CD4-positive, alpha-beta T cell treated with Interleukin-4 for 4 hours (primary cell): ENCODE measurements at places on chromosomes 16 and 17.

DNA sequence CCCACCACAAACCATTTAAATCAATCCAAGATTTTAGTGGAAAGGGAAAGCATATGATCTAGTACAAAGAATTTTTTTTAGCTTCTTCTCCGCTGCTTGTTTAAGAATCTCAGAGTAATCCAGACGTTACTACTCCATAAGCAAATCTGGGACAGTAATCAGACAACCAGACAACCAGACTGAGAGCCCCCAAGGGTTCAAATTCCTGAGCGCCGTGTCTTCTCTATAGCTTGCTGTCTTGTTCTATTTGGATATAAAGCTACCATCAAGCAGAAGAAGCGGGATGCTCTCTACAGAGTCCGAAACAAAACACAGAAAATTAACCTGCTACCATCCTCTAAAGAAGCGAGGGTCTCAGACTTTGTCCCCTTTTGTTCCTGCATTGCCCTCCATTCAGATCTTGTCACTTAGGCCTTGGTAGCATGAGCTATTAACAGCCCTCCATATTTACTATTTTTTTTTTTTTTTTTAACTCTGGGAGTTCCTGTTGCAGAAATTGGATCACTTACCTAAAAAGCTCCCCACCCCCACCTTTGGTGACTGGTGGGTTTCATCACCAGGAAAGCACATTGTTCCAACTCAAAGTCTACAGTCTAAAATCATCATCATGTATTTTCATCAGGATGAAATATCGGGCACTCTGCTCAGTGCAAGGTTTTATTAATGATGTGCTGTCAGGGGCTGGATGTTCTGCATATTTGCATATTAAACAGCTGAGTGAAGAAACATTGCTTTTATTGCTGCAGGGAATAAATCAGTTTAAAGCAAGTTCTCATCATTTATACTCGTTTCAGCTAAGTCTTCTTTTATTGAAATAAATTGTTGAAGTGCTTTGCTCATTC, 576.7 kb downstream of the WWOX start:
- DNase-seq = no peak

DNA sequence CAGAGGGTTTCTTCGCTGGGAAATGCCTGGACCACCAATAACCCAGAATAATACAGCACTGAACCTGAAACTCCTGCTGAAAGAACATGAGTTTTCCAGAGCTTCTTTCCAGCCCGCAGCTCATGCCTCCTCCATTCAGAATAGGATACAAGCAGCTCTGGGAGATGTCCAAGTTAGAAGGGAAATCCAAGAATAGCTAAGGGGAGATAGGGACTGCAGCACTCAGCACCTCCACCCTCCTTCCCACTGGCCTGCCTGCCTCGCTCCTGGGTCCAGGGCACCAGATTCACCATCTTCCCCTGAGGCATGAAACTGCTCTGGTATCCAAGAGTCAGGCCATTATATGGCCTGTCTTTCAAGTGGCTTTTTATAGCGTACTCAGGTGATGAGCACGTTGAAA, 4.1 kb downstream of the KRT31 start:
- DNase-seq = no peak

DNA sequence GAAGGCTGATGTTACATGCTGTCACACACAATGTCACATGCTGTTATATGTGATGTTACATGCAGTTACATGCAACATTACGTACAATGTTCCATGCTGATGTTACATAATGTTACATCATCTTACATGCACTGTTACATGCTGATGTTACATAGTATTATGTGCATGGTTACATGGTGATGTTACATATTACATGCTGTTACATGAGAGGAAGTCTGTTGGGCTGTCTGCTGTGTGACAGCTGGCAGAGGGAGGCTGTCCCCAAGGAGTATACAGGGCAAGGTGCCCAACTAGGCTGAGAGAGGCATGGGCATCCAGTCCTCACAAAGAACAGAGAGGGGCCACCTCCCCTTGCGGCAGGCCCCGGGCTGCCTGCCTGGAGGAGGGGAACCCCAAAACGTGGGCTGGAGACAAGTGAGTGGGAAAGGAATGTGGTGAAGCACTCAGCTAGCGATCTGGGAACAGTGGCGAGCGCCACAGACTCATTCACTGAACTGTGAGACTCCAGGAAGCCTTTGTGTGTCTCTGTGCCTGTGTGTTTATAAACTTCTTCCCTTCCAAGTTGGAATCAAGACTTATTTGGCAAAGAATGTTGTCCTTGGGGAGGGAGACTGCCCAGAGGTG, 30.6 kb downstream of the TMEM92 start:
- DNase-seq = no peak

DNA sequence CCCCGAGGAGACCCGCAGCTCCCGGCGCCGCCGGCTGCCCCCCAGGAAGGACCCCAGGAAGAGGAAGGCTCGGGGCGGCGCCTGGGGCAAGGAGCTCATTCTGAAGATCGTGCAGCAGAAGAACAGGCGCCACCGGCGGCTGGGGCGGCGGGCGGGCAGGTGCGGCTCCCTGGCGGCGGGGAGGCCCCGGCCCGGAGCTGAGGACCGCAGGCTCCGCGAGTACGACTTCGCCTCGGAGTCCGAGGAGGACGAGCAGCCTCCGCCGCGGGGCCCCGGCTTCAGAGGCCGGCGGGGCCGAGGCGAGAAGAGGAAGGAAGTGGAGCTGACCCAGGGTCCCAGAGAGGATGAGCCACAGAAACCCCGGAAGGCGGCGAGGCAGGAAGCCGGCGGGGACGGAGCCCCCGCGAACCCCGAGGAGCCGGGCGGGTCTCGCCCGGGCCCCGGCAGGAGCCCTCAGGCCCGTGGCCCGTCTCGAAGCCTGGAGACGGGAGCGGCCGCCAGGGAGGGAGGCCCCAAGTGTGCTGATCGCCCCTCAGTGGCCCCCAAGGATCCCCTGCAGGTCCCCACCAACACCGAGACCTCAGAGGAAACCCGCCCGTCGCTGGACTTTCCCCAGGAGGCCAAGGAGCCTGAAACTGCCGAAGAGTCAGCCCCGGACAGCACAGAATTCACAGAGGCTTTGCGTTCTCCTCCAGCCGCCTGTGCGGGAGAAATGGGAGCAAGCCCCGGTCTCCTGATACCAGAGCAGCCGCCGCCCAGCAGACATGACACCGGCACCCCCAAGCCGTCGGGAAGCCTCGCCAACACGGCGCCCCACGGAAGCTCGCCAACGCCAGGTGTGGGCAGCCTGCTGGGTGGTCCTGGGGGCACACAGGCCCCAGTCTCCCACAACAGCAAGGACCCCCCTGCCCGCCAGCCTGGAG, 22.3 kb upstream of the ZFPM1 start:
- no peak for DNase-seq

- no peak for DNase-seq
Measured at GRCh38 chr17:63647065-63647725, 25.0 kb downstream of the MAP3K3 start.

DNA sequence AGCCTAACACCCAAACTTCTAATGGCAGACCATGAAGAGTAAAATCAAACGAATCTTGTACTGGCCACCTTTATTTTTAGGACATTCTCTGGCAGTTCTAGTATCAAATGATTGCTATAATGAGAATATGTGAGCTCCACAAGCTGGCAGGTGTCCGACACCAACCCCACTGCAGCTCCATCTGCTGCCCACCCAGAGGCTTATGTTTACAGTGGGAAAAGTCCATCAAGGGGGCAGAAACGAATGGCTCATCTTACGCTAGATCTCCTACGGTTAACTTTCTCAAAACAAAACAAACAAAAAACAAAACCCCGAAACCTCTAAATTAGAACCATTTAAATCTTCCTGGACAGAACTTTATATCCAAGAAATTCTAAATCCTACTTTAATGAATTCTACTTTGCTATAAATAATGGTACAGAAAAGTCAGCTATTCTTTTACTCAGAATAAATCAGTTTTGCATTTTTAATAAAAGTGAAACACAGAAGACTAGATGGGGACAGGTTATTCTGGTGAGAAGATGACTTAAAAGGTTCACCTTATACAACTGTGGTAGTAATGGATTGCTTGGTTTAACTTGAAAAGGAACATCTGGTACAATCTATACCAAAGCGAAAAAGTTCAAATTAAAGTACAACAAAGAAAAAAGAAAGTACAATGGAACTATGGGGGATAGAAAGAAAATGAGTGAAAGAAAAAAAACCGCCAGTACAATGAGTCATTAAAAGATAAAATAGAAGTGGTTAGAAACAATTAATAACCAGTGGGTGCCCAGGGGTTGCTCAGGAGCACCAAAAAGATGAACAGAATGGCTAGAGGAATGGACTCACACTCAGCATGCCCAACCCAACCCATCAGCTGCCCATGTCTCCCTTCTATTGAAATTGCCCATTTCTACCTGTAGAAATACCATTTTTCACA, 40.2 kb downstream of the GRB2 start:
- DNase-seq = no peak

GRCh38 chr17:61519754-61520440, 67.7 kb downstream of the TBX4 start:
- no peak for DNase-seq

DNA sequence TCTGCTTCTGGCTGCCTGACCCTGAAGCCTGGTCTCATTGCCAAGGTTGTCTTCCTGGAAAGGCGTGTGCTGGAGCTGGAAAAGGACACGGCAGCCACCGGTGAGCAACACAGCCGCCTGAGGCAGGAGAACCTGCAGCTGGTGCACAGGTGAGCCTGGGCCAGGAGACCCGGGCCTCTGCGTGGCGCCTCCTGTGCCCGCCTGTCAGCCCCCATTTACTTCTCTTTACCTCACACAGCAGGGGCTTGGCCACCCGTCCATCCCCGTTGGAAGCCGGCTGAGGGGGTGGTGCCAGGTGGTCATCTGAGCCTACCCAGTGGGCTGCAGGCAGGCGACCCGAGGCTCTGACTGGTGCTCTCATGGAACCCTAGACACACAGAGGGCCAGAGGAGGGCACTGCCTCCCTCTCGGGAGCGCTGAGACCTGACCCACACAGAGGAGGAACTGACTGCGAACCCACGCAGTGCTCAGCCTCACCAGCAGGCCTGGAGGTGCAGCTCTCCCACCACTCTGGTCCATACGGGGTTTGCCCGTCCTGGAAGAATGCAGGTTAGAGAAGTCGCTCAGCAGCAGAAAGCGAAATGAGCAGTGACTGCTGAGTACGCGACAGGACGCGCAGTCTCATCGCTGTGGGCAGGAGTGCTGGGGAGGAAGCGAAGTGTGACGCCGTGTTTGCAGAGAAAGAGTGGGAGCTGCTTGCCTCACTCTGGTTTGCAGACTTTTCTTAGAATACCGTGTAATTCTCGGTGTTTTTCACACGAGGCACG, 21.9 kb upstream of the CAPN15 start:
- no peak for DNase-seq

DNA sequence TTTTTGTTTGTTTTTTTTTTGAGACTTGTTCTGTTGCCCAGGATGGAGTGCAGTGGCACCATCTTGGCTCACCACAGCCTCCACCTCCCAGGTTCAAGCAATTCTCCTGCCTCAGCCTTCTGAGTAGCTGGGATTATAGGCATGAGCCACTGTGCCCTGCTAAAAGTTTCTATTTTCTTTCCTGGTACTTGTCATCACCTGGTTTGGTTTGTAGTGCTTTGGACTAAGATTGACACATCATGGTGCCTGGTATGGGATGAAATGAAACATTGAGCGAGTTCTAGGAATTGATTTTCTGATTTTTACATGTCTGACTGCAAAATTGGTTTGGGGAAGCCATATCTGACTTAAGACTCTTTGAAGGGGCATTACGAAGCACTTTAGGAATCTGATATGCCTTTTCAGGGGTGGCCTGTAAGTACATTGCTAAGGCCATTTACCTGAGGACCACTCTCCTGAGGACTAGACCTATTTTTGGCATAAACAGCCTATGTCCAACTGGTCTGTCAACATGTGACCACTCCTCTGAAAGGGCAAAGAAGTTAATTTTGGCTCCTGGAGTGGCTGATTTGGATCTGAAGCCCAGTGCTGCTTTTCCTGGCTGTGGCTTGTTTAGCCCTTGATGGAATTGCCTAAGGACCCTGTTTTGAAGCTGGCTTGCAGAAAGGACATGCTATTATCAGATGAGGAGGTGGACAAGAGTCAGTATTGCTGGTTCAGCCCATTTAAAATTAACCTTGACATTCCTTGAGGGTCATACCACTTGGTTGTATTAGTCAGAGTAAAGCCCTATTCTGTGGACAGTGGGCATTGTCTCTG, 18.4 kb upstream of the TBKBP1 start:
- no peak for DNase-seq

DNA sequence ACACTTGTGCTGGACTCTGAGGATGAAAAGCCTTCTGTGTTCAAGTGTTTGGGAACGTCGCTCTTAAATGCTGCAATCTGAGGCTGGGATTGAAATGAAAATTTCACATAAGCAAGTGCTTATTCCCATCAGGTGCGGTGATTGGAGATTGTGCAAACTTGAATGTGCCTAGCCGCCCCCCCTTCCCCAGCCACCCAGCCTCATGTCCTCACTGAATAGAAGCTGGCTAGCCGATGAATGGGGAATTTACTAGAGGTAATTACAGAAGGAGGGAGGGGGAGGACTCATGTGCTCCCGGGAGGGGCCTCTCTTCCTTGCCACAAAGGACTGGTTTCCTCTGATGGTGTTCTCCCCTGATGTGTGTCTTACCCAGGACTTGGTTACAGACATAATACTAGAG, 544.8 kb upstream of the EEF2KMT start:
- no peak for DNase-seq

DNA sequence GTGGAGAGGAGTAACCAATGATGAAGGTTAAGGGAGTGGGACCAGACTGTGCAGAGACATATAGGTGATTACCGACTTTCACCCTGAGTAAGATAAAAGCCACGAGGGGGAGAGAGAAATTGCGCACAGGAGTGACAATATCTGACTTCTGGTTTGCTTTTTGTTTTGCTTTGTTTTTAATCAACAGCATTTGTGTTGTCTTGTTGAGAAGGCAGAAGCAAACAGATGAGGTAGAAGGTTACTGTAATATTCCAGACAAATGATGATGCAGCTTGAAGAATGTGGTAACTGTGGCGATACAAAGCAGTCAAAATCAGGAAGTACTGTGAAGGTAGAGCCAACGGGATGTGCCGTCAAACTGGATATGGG, 7.5 kb downstream of the PELP1 start:
- peak; percentile 67 for DNase-seq

DNA sequence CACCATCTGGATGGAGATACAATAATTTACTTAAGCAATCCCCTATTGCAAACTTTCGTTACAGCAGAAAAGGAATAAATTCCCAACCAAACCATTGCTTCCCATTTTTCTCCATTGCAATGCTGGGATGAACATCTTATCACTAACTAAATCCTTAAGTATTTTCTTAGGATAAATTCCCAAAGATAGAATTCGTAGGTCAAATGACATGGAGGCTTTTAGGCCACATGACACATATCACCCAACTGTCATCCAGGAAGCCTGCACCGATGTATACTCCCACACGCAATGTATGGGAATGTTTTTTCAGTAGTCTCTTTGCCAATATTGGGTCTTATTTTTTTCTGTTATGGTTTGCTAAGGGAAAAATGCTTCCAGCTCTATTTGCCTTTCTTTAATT, 1.6 kb upstream of the TLCD2 start:
- no peak for DNase-seq

- DNase-seq = no peak
Measured at GRCh38 chr16:70774261-70774660, 26.7 kb downstream of the VAC14 start.

GRCh38 chr17:42286411-42287221, 1.7 kb upstream of the STAT5A start:
- DNase-seq = no peak

GRCh38 chr17:77836557-77837041, 121.9 kb upstream of the TNRC6C start:
- peak; percentile 79 for DNase-seq

- no peak for DNase-seq
Measured at GRCh38 chr17:80337195-80337895, 76.7 kb downstream of the RNF213 start.

- no peak for DNase-seq
Measured at GRCh38 chr16:81809567-81809966, 30.5 kb downstream of the PLCG2 start.

GRCh38 chr16:86865851-86866662, 287.7 kb downstream of the FOXL1 start:
- no peak for DNase-seq
